ENCODE measurements at places on chromosomes 7 and 10.
A peak's percentile ranks its signal among the peaks of the same experiment; 100 is the strongest.

DNA sequence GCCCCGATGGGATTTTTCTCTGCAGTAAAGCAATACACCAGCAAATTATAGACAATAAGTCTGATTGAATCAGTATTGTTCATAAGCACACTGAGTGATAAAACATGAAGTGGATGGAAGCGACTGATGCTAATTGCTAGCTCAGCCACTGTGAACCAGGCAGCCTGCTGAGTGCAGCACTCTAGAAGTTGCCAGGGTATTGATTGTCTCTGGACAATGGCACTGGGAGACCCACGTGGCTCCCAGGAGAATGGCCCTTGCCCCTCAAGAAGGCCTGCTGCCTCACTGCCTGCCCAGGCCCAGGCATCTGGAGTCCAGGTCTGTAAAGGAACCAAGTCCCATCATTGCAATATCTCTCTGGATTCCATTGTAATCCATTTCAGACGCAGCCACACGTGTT is 80.4 kb upstream of the TCERG1L start:
- no peak for DNase-seq

- DNase-seq: no peak
These were observed 51.8 kb downstream of the HIPK2 start for GRCh38 chr7:139725858-139726484.

DNA sequence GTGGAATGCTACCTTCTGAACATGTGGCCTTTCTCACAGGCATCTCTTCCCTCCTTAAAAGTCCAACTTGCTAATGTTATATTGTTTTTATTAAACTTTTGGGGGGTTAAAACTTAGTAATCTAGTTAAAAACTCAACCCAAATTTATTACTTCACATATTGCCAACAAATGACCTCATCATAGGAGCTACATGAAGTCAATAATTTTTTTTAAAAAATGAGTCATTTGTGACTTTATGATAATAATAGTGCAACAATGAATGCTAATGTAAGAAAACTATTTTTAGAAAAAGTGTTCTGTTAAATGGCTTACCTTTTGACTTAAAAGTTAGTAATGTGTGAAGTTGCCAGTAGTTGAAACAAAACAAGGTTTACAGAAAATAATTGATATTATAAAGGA is 325.9 kb upstream of the FZD1 start:
- DNase-seq: no peak

DNA sequence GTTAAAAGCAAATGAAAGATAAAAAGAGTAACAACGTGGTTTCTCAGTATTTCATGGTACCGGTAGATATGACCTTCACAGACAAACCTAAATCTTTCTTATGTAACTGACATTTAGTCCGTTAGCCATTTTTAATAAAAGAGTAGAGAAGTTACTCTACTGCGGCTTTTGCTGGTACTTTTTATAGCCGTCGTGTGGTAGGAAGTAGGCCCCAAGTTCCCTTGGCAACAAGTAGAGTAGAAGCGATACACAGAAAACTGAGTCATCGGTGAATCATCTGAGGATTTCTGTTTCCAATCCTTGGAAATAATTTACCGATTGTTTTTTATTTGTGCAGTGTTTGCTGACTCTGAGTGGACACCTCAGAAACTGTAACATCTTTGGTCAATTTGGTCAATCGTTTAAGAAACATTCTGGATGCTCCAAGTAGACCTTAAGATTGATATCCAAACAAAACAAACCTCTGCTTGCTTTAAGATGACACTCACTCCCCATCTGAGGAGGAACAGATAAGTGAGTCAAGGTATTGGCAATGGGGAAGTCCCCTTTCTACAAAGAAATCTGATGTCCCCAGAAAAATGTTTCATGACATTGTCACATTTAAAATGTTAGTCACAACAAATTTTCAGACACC is 63.9 kb upstream of the AHR start:
- DNase-seq: peak; percentile 27

DNA sequence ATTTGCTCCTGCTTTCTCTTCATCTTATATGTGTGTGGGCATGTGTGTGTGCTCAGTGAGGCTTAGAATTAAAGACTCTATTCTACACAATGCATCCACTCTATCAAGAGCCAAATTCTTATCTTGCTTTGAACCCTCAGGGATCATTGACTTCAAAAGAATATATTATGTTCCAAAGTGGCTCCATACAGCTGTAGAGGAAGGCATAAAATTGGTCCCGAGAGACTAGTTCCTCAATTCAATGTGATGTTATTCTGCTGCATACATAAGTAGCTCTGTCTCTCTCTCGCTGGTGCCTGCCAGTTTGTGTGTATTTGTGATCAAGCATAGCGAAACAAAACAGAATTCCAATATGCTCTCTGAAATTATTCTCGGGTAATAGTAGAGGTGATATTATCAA is 997.9 kb upstream of the POT1 start:
- DNase-seq: no peak

- DNase-seq: no peak
These were observed 171.9 kb downstream of the ARHGAP12 start for GRCh38 chr10:31756729-31757110.

DNA sequence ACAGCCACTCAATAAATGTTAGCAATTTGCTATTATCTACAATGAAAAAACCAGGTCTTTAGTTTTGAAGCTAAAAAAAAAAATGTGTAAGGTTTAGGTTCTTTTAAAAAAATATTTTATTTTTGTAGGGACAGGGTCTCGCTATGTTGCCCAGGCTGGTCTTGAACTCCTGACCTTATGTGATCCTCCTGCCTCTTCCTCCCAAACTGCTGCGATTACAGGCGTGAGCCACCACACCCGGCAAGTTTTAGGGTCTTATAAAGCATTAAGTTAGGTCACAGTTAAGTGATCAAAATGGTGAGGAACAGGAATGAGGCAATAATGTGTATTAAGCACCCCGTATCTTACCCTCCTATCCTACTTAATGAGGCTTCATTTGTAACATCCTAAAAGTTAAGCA is 774 bp downstream of the SEM1 start:
- DNase-seq: no peak

- DNase-seq: no peak
These were observed 79.3 kb downstream of the GRID1 start for GRCh38 chr10:86287110-86287793.

DNA sequence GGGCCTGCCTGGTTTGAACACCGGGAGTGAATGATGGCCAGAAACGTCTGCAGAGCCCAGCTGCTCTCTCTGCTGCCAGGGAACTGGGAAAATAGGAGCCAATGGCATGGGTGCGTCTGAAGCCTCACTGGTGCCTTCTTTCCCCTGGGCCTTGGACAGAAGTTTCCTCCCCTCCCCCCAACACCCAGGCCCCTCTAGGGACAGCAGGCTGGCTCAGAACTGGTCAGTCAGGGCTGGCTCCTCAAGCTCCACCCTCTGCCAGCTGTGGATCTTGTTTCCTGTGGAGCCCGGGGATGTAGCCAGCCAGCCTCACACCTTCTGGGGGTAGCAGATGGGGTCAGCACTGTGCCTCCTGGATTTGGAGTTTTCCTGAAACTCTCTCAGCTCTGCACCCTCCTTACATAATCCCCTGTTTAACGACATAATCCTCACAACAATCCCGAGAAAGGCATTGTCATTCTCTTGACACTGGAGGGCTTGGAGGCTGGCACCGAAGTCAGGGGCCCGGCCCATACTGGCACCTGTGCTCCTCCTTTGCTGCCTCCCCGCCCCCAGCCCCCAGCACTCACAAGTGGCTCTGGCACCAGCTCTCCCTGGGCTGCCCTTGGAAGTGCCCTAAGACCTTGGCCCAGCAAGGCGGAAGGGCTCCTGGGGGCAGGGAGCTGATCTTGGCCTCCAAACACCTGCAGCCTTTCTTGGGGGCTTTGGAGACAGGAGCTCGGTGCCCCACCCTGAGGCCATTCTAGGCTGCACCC is 5.7 kb downstream of the LDB3 start:
- no peak for DNase-seq

DNA sequence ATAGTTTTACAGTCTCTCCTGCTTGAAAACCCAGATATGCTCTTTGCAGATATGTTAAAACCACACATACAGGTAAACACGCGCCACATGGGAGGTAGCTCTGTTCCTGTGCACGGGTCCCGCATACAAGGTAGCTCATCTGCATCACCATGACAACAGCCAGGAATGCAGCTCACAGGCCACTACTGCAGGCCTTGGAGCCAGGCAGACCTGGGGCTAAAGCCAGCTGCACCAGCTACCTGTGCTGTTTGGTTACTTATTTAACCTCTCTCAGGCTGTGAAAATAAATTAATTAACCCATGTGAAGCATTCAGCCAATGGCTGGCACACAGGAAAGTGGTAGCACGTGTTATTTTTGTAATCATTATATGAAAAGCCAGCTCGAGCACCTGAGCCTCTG is 428.3 kb downstream of the TNS3 start:
- no peak for DNase-seq
